Foreskin fibroblast (primary cell): ENCODE measurements at places on chromosomes 12 and 14.
A peak's percentile ranks its signal among the peaks of the same experiment; 100 is the strongest.

DNA sequence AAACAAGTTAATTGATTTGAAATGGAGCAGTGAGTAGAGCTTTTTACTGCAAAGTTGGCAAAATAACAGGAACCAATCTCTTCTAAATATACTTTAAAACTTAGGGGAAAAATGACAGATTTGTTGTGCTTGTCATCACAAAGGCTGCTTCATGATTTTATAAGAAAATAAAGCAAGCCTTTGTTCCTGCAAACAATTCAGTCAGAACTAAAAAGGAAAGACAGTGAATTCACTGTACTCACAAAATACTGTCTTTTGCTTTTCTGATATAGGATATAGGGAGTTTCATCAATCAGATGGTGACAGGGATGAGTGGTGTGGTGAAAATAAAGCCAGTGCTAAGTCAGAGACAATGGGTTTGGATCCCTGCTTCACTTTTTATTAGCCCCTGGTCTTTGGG is 126.0 kb downstream of the HELB start:
- DNase-seq, result no peak

DNA sequence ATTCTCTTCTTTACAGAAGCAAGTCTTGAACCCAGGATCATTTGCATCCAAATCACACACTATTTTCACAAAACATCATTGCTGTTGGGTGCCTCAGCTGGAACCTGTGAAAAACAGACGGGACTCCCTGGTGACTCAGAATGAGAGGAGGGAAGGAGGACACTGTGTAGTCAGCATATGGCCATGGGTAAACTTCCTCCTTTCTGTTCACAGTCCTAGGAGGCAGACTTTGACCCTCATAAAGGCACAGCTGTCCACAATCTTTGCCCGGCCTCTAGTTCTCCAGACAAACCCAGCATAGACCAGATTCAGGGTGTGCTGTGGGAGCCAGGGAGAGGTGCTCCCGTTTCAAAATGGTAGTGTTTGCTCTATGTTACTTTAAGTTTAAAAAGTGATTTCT is 62.0 kb downstream of the DYRK2 start:
- DNase-seq, result peak; percentile 74

DNA sequence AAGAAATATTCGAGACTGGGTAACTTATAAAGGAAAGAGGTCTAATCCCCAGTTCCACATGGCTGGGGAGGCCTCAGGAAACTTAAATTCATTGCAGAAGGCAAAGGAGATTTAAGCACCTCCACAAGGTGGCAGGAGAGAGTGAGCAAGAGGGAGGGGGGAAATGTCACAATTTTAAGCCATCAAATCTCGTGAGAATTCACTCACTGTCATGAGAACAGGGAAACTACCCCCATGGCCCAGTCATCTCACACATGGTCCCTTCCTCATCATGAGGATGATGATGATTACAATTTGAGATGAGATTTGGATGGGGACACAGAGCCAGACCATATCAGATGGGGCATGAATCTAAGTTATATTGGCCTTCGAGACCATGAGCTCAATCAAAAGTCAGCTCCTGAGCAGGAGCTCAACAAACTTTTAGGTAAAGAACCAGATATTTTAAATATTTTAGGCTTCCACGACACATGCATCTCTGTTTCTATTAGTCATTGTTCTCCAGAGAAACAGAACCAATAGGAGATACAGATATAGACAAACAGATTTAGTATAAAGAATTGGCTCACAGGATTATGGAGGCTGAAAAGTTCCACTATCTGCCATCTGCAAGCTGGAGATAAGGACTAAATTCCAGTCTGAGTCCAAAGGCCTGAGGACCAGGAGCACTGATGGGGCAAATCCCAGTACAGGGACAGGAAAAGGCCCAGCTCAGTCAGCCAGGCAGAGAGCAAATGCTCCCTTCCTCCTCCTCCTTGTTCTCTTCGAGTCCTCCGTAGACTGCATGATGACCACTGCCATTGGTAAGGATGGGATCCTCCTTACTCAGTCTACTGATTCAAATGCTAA is 24.9 kb downstream of the DGLUCY start:
- peak; percentile 55 for DNase-seq

GRCh38 chr14:31763041-31763440 is 201.8 kb downstream of the NUBPL start:
- no peak for DNase-seq

- DNase-seq, result no peak
Measured at GRCh38 chr12:31605531-31605930, 14.6 kb upstream of the DENND5B start.

- DNase-seq, result no peak
Measured at GRCh38 chr12:129604506-129604905, 299.3 kb downstream of the TMEM132D start.

- no peak for DNase-seq
Measured at GRCh38 chr12:34223640-34224039, 201.3 kb downstream of the ALG10 start.

- DNase-seq, result peak; percentile 97
Measured at GRCh38 chr12:22978962-22979361, 354.0 kb downstream of the ETNK1 start.

DNA sequence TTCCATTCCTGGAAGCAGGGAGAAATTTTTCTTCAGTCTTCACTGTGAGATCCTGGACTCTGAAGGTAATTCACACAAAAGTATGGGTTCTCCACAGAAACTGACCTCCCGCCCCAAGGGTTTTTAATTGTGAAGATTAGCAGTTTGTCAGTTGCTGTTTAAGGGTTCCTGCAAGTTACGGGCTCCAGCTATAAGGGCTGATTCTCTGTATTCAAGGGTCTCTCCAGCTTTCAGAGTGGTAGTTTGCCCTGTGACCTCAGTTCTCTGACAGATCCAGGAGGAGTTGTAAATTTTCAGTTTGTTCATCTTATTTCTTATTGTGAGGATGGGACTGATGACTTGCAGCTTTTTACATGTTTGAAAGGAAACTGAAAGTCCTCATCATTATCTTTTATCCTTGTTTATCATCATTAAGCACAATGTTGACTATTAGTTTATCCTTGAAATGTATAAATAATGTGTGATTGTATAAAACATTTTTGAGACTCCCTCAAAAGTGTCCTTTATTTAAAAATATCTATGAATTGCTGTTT is 110.9 kb downstream of the SCAF11 start:
- no peak for DNase-seq

DNA sequence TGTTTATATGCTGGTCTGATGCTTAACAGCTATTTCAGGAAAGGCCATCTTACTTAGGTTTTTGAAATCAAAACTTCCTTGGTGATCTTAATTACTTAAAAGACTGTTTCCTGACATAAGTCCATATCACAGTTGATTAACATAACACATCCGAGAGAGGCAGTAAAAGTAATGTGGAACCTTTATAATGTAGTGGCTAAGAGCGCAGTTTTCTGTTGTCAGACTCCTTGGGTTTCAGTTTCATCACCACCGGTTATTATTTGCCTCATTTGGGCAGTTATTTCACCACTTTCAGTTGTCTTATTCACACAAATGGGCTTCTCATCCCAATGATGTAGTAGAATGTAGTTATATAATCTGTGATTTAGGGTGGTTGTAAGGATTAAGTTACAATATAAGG is 30.9 kb downstream of the TBC1D15 start:
- DNase-seq, result no peak

DNA sequence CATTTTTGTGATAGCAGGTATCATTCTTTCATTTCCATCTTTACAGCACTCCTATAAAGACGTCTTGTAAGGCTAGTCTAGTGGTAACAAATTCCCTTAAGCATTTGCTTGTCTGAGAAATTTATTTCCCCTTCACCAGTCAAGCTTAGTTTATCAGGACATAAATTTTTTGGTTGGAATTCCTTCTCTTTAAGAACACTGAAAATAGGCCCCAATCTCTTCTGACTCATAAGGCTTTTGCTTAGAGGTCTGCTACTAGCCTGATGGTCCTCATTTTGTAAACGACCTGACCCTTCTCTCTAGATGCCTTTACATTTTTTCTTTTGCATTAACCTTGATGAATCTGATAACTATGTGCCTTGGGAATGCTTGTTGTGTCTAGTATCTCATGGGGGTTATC is 20.3 kb downstream of the OLR1 start:
- DNase-seq, result no peak

- peak; percentile 8 for DNase-seq
Measured at GRCh38 chr12:31205054-31205453, 120.9 kb downstream of the SINHCAF start.

DNA sequence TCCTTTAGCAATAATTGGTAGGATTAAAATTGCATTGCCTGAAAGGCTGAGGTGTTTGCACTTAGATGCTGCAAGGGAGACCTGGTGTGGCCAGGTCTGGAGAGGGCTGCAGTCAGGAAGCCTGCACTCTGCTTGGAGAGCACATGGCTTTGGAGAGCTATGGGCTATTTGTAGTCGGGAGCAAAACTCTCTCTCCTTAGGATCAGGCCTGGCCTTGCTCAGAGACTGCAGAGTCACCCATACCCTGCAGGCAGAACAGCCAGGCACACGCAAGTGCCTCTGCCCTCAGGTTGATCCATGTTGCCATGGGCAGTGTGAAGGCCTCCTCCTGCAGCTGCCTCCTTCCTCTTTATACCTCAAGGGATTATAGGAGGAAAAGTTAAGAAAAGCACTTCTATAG is 26.8 kb downstream of the CKB start:
- DNase-seq, result no peak

- no peak for DNase-seq
Measured at GRCh38 chr14:68575426-68575825, 217.4 kb downstream of the ZFP36L1 start.

- DNase-seq, result peak; percentile 18
Measured at GRCh38 chr12:46950094-46950493, 124.3 kb upstream of the SLC38A4 start.

GRCh38 chr12:101855976-101856375 is 21.4 kb upstream of the DRAM1 start:
- DNase-seq, result no peak

- peak; percentile 80 for DNase-seq
Measured at GRCh38 chr14:67358924-67359774, 455 bp downstream of the ATP6V1D start.

DNA sequence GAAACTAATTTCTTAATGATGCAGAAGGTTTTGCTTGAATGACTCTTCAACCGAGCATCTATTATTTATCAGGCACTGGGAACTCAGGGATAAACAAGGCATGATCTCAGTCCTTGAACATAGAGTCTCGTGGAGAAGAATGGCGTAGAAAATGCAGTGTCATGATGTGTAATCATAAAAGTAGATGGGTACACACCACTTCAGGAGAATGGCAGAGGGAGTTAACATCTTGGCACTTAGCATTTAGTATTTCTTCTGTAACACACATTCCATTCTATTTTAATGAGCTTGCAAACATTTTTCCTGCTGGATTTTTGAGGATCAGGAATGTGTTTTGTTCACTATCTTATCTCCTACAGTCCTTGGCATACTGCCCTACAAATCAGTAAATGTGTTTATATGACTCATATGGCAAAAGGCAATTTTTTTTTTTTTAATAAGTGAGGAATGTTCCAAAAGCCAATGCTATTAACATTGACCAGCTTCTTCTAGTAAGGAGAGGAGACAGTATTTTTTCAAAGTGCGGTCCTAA is 3.8 kb downstream of the TXNRD1 start:
- peak; percentile 89 for DNase-seq

DNA sequence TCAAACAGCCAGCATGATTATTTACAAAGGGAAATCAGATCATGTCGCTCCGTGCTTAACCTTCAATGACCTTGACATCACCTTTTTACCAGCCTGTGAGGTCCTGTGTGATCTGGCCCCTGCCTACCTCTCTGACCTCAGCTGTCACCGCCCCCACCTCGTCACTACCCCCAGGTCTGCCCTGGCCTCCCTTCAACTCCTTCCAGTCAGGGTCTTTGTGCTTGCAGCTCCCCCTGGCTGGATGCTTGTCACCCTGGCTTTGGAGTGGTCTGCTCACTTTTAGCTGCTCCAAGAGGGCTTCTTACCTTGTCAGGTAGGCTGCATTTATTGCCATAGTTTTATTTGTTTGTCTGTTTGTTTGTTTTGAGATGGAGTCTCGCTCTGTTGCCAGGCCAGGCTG is 8.2 kb upstream of the MAX start:
- no peak for DNase-seq

DNA sequence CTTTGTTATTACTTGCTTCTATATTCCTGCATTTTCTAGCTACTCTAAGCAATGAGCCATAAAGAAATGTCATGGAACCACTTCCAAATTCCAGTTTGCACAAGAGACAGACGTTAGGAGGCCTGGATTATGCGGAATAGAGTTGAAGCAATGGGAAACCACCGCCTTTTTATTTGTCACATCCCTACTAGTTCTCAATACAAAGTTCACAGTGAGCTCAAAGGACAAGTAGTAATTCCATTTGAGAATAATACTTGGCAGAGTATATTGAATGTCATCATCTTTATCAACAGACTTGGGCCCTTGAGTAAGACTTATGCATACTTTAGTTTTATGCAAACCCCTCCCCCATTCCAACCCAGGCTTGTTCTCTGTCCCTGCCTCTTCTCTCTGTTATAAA is 3.7 kb upstream of the SLC15A5 start:
- no peak for DNase-seq
